ENCODE measurements at places on chromosomes 12 and 14.
A peak's percentile ranks its signal among the peaks of the same experiment; 100 is the strongest.

- peak; percentile 36 for DNase-seq
These were observed 637.8 kb downstream of the BCL11B start for GRCh38 chr14:98634043-98634820.

DNA sequence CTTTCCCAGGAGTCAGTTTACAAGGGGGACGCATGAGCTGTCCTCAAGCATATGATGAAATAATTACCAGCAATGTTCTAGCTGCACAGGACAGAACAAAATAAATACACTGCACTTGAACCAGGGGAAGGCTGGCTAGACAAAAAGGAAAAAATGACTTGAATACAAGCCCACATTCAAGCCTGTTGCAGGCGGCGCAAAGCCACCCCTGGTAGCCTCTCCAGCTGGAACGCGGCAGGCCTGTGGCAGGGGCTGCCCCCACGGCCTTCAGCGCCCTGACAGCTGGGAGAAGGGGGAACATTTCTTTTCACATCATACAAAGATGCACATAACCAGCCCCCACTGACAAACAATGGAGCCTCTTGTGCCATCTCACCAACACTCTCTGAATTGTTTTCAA, 57.1 kb downstream of the TRAFD1 start:
- DNase-seq: peak; percentile 71

GRCh38 chr12:79997096-79997791, 62.3 kb upstream of the PPP1R12A start:
- DNase-seq: no peak

- DNase-seq: no peak
These were observed 13.4 kb downstream of the LGALS3 start for GRCh38 chr14:55142466-55142865.

DNA sequence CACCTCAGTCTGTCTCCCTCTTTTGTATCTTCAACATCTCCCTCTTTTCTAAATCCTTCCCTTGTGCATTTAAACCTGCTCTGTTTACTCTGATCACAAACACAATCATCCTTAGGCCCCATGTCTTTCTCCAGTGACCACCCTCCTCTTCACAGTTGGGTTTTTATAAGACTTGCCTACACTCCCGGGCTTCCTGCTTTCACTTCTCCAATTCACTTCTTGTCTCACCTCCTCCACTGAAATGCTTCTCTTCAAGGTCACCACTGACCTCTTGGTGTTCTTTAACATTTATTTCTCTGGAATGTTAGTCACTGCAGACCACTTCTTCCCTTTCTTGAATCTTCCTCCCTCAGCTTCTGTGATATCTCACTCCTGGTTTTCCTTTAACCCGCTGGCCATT, 8.7 kb upstream of the SMCO2 start:
- DNase-seq: no peak

- no peak for DNase-seq
These were observed 54.2 kb downstream of the CHST11 start for GRCh38 chr12:104510873-104511440.

DNA sequence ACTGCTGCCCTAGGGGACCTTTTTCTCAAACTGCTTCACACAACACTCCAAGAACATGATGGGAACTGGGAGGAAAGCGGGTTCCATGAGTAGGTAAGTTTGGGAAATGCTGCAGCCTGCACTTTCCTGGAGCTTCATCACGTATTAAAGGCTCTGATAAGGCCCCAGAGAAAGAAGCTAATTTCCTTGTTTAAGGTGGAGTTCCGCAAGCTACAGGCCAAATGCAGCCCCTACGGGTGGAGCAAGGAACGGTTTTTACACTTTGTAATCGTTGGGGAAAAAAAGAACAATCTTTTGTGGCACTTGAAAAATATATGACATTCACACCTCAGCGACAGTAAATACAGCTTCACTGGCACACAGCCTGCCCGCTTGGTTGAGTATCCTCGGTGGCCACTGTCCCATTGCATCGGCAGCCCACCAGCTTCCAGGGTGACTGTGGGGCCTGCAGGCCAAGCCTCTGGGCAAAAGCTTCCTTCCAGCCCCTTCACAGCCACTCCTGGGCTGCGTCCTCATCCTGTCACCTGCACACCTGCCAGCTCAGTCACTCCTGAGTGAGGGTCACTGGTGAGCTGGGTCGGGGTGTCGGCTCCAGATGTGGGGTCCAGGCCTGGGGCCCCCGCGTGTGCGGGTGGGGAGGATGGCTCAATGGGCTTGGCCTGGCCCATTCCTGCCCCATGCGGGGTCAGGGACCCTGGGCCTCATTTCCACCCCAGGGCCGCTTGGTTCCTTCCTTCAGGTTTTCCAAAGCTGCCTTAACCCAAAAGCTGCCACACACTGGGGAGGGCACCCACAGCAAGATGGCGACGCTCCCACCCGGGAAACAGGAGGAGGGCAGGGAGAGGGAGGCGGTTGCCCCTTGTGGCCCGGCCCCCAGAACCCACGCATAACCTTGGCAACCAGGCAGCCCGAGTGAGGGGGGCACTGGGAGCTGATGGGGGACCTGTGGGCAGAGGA, 2.4 kb downstream of the AMN start:
- DNase-seq: no peak

All from NCI-H345 (cell line).